Fibroblast of the aortic adventitia (primary cell): ENCODE measurements at places on chromosomes 16 and 17. TPM values are rescaled to one million over a fixed set of nuclear protein-coding genes. Genes with fewer than 3 reads are reported as not detected.
A peak's percentile ranks its signal among the peaks of the same experiment; 100 is the strongest.

The TP53TG3F gene
- total RNA-seq, result not detected in 2 replicates

GRCh38 chr17:27834571-27834970 lies 34.2 kb upstream of the NOS2 start:
- DNase-seq, result no peak

The CALB2 gene
- total RNA-seq, result 0.36 TPM in 1 of 2 replicates, not detected in the other

GRCh38 chr16:28830531-28830930 lies 7.7 kb downstream of the ATXN2L start:
- no peak for DNase-seq

The OR2C1 gene
- 0.09 TPM in 1 of 2 replicates, not detected in the other for total RNA-seq

The KRTAP3-2 gene
- total RNA-seq, result not detected in 2 replicates

DNA sequence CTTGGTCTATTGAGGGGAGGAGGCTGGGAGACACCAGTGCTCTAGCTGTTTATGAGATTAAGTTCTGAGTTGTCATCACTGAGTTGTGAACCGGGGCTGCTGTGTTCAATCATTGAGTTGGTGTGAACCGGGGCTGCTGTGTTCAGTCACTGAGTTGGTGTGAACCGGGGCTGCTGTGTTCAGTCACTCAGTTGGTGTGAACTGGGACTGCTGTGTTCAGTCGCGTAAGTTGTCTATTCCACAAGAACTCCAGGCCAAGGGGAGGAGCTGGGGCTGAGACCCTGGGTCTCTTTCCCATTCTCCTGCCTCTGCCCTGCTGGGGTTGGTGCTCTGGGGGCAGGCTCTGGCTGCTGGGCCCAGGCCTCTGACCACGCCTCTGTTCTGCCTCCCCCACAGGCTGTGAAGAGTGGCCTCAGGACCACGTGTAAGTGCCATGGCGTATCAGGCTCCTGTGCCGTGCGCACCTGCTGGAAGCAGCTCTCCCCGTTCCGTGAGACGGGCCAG lies 24.5 kb downstream of the WNT9B start:
- DNase-seq, result no peak

GRCh38 chr16:83954577-83955016 lies 1.6 kb downstream of the OSGIN1 start:
- DNase-seq, result peak; percentile 40

The CIITA gene
- 0.74 and 1.3 TPM in 2 replicates for total RNA-seq

The PRSS33 gene
- not detected in 2 replicates for total RNA-seq

The RND2 gene
- total RNA-seq, result 0.45 and 0.98 TPM in 2 replicates

The FBXO39 gene
- 0.09 and 0.57 TPM in 2 replicates for total RNA-seq

The HBA1 gene
- total RNA-seq, result not detected in 2 replicates

DNA sequence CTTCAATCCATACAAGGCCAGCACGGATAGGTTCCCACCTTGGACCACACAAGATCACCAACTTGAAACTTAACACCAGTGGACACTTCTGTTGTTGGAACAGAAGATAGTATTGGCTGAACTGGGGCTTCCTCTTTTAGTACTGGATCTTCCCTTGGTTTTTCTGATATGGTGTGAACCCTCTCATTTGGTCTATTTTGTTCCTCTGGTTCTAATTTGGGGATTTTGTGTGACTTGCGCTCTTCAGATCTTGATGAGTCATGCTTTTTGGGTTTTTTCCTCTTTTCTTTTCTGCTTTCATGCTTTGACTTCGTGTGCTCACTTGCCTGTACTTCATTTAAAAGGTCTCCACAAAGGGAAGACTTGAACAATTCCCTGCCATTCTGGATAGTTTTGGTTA lies 39.0 kb downstream of the SOST start:
- no peak for DNase-seq

The SPECC1 gene
- 13.6 and 16.8 TPM in 2 replicates for total RNA-seq

- no peak for DNase-seq
Measured at GRCh38 chr17:19022747-19023146, 18.2 kb upstream of the FAM83G start.

GRCh38 chr16:28189245-28189644 lies 22.5 kb downstream of the XPO6 start:
- DNase-seq, result no peak

DNA sequence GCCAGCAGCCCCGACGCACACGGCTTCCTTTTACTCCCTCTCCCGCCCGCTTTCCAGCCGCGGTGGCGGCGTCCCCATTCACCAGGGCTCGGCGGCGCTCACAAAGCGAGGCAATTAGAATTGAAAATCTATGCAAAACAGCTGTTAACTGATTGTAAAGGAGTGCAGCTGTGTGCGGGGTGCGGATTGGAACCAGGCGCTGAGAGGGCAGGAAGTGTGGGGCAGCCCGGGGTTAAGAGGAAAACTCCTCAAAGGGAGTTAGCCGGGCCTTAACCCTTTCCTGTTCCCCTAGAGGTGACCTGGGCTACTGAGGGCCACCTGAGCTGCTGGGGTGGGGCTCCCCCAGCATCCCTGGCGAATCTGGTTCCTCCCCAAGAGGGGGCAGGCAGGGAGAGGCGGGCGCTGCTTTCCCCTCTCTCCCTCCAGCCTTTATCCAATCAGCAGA lies 5.8 kb upstream of the GSE1 start:
- DNase-seq, result no peak

GRCh38 chr16:13036600-13036999 lies 135.2 kb downstream of the SHISA9 start:
- DNase-seq, result peak; percentile 25

DNA sequence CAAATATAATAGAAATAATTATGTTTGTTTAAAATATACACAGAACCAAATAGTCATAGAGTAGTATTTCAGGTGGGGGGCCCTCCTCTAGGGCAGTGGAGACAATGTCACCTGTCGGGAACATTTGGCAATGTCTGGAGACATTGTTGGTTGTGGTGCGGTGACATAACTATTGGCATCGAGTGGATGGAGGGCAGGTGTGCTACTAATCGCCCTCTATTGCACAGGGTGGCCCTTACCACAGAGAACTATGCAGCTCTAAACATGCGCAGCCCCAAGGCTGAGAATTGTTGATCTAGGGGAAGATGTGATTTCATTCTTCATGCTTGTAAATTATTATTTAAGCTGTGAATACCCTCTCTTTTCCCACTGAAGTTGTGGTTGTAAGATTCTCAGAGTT lies 594.0 kb downstream of the WWOX start:
- DNase-seq, result no peak

DNA sequence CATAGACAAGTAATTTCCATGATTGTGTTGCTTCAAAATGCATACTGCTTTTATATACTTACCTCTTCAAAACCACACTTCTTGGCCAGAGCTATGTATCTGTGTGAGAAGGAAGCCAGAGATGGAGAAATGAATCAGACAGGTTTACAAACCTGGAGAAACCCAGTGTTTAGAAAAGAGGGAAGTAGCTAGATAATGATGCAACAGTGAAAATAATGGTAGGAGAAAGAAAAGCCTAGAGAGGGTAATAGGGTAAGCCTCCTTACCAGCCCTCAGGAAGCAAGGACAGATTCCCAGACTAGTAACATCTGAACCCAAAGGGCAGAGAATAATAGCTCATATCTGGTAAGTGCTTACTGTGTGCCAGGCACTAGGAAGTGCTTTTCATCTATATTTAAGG lies 250.3 kb upstream of the CDH11 start:
- no peak for DNase-seq

The PIRT gene
- total RNA-seq, result not detected in 2 replicates

GRCh38 chr17:81579821-81580321 lies 27.7 kb upstream of the FAAP100 start:
- DNase-seq, result peak; percentile 82

The PRSS21 gene
- total RNA-seq, result 0.27 and 0.49 TPM in 2 replicates

The ABCC12 gene
- not detected in 2 replicates for total RNA-seq

DNA sequence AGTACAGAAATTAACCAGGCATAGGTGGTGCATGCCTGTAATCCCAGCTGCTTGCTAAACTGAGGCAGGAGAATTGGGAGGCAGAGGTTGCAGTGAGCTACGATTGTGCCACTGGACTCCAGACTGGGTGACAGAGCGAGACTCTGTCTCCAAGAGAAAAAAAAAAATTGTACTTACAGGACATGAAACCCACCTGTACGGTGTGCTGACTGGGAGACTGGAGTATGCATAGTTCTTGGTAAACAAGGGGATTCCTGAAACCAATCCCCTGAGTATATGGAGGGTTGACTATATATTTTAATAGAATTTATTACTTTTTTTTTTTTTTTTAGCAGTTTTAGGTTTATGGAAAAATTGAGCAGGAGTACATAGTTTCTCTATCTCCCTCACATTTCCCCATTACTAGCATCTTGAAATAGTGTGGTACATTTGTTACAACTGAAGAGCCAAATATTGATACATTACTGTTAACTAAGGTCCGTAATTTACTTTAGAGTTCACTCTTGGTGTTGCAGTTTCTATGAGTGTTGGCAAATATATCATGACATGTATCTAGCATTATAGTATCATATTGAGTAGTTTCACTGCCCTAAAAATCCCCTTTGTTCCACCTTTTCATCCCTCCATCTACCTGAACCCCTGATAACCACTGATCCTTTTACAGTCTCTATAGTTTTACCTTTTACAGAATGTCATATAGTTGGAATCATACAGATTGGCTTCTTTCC lies 19.3 kb downstream of the TENT4B start:
- no peak for DNase-seq

DNA sequence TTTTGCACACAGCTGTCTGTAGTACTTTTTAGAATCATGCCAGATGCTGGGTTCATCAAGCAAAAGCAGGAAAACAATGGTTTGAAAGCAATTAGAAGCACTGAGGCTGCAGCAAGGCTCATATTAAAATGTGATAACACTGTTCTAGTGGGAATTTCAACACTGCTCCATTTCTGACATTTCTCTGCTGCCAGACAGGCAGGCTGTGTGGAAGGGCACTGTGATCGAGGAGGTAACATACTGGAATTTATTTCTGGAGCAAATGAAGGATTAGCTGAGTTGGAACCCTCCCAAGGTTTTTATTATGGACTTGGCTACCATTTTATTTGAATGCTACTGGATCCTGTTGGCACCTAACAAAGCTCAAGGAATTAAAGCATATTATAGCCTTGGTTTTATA lies 66.9 kb downstream of the SKAP1 start:
- DNase-seq, result no peak

GRCh38 chr16:53785044-53785443 lies 81.1 kb downstream of the FTO start:
- DNase-seq, result peak; percentile 32

The SHCBP1 gene
- total RNA-seq, result 7.6 and 28.9 TPM in 2 replicates

The SMIM22 gene
- total RNA-seq, result not detected in 2 replicates

GRCh38 chr17:74633326-74633725 lies 9.8 kb upstream of the CD300E start:
- no peak for DNase-seq

DNA sequence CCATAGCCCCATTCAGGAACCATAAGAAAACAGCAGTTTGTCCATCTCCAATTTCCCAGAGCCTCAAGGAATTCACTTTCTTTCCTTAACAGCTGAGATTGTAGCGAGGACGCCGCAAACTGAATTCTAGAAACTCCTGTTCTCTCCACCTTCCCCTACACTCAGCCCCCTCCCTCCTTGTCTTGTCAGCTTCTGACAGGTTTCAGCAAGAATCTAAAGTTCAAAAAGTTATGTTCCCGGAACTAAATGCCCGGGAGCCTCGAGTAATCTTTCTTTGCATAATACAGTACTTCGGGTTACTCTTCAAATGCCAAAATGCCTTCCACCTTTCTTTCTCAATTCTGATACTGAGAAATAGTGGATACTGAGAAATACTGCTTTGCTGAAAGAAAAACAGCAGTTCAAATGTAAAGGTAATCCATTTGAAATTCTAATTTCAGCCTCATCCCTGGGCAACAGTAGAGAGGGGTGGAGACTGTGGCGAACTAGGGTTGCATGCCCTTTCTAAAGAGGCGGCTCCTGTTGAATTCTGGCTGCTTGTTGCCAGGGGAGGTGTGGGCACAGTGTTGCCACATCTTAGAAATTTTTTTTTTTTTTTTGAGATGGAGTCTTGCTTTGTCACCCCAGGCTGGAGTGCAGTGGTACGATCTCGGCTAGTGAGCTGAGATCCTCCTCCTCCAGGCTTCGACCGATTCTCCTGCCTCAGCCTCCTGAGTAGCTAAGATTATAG lies 63.5 kb upstream of the USP7 start:
- no peak for DNase-seq

The EVPL gene
- total RNA-seq, result not detected in 2 replicates

GRCh38 chr17:58532555-58532951 lies 18.1 kb upstream of the MTMR4 start:
- no peak for DNase-seq

GRCh38 chr16:86018487-86018886 lies 119.5 kb downstream of the IRF8 start:
- peak; percentile 25 for DNase-seq

GRCh38 chr16:85750827-85751697 lies at the start of gene C16orf74:
Gene C16orf74 (minus strand): TSS chr16:85751096. CDS start chr16:85735217, 15,879 bp downstream.
- DNase-seq, result peak; percentile 41

DNA sequence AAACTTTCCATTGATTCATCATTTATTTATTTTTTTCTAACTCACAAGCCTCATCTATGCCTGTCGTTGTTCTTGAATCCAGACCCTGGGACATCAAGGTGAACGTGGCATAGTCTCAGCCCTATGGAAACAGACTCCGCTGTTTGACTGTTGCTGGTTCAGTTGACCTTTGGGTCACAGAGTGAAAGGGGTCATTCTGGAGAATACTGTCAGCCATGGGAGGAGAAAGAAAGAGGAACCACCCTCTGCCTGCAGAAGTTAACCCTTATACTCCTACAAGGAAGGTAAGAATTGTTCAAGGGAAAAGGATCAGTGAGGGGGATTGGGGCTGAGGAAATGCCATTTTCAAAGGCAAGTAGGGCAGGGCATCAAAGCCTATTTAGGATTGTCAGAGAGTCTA lies 387.6 kb upstream of the MAF start:
- DNase-seq, result no peak

DNA sequence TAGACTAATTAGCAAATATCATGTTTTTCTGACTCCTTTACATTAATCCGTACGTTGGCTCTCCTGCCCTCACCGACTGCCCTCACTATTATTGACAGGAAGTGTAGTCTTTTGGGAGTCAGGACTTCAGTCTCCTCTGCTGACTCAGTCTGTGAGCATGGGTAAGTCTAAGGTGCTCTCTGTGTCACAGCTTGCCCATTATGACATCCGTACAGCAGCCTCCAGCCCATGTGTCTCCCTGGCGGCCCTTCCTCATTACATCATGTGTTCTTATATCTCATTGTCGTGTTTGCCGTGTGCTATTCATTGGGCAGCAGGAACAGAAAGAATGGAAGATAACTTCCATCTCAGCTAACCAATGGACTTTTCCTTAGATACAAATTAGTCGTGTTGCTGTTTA lies 77.5 kb downstream of the MRTFB start:
- DNase-seq, result no peak

- DNase-seq, result peak; percentile 54
Measured at GRCh38 chr17:17818088-17818526, 18.7 kb downstream of the SREBF1 start.
